ENCODE measurements at places on chromosomes 16 and 17.
A peak's percentile ranks its signal among the peaks of the same experiment; 100 is the strongest.

GRCh38 chr17:64158831-64159590 lies 29.1 kb upstream of the ERN1 start:
- DNase-seq, result no peak

DNA sequence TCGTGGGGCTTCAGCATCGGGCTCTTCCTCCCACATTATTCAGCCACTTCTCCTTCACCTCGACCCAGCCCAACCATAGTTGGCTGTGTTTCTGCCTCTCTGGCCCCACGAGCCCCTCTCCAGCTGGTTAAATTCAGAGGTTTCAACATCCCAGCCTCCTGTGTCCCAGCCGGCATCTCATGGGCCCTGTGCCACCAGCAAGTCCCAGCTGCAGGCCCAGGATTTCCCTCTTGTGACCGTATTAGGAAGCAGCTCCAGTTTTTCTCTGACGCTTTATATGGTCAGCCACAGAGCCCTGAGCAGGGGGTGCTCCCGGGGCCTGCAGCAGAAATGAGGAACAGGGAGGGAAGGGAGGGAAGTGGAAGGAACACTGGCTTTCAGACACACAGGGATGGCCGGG lies 27.4 kb downstream of the MYH11 start:
- DNase-seq, result no peak

DNA sequence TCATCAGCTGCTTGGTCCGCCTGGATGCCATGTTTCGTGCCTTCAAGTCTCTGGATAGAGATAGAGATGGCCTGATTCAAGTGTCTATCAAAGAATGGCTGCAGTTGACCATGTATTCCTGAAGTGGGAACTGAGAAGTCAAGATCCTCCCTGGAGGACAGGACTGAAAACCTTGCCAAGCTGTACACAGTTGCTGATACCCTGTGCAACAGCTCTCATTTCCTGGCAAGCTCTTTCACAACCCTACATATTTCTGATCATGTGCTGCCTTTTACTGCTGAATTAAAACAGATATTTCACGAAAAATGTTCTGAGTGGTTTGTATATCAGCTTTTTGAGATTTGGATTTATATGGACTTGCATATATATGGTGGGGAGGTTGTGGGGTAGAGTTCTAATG lies 898 bp downstream of the CAPNS2 start:
- DNase-seq, result no peak

- no peak for DNase-seq
Measured at GRCh38 chr16:17017442-17017841, 453.3 kb downstream of the XYLT1 start.

GRCh38 chr17:64357191-64357981 lies 33.3 kb downstream of the PECAM1 start:
- DNase-seq, result no peak

- no peak for DNase-seq
Measured at GRCh38 chr17:17570798-17571716, 20.5 kb downstream of the PEMT start.

- peak; percentile 73 for DNase-seq
Measured at GRCh38 chr16:24013864-24014645, 178.3 kb downstream of the PRKCB start.

- no peak for DNase-seq
Measured at GRCh38 chr16:27515874-27516353, 33.8 kb downstream of the GTF3C1 start.

DNA sequence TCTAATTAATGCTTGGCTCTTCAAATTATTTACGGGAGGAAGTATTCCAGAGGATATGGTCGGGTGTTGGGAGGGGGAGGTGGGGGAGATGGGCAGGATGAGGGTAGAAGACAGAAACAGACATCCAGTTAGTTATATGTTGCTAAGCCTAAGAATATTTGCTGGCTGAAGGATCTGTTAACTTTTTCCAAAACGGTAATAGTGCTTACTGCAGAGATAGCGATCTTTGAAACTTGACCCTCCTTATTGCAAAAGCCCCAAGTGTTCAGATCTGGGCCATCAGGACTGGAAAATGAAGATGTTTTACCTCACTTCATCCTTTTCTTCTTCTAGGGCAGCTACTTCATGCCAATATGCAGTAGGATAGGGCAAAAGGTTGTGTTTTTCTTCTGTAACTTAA lies 27.0 kb upstream of the MMD start:
- no peak for DNase-seq

DNA sequence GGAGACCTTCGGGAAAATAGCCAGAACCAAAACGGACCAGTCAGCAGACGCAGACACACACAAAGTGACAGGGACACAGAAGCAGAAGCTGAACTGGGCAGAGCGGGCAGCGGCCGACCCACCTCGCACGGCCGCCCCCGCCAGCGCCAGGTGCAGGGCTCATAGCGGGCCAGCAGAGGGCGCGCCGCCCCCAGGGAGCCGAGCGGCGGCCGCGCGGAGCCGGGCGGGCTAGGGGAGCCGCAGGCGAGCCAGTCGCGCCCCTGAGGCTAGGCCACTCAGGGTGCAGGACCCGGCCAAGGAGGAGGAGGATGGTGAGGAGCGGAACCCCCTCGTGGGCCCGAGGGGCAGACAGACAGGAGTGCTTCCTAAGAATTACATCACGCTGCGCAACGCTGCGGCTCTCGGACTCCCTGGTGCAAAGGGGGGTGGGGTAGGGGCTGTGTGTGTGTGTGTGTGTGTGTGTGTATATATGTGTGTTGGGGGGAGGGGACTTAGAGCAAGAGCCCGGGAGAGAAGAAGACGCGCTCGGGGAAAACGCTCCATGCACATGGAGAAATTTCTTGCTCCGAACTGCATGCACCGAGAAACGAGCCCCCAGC lies 913 bp upstream of the NOG start:
- peak; percentile 75 for DNase-seq

DNA sequence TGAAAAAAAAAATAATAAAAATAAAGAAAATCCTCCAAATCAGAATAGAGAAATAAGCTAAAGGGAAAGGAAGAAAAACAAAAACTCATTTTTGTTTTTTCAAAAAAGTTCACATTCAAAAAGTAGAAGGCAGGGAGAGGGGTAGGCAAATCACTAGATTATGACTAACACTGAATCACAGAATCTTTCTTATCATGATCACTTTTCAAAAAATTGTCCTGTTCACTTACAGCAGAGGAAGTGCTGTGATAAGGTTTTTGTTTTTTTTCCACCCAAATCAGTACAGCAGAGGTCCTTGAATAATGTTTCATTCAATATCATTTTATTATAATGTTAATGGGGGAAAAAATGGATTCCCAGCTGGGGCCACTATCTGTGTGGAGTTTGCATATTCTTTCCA lies 106.4 kb downstream of the CA4 start:
- DNase-seq, result no peak

DNA sequence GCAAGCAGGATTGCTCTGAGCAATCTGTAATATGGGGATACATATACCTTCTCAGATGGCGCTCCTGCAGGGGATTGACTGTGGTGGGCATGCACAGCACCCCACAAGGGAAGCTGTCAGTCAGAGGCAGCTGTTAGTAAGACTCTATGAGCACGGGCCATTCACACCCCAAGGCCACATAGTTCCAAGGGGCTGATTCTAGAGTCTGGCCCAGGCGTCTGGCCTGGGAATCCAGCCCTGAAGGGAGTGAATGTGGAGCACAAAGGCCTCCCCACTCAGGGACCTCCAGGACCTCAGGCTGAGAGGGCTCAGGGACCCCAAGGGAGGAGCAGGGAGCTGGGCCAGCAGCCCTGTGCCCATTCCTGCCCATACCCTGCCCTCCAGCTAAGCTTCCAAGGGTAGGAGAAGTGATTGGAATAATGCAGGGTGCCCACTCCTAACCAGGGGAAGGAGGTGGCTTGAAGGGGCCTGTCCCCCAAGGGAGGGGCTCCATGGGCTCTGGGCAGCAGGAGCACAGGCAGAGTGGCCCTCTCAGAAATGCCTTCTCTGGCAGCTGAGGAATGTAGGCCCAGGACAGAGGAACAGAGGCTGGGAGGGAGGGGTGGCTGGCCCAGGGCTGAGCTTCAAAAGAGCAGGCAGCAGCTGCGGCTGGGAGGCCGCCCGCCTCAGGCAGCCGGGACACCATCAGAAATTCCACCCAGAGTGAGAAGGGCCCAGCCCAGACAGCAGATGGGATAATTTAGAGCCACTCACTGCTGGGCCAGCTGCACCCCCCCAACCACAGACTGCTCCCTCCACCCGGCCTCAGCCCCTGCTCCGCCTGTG lies 48.9 kb upstream of the MRPS23 start:
- no peak for DNase-seq

DNA sequence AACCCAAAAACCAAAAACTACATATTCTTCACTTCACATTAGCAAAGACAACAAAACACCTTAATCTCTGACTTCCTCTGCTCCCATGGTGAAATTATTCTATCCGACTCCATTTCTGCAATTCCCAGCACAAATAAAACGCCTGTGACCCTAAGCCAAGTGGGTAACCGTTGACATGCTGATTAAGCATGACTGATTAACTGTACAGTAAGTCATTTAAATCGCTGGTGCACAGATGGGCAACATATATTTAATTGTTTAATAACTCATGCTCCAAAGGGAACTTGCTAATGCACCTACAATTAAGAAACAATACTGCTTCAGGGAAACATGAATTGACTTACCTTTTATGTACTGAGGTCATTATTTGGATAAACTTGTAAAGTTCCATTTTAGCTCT lies 436.7 kb downstream of the KIF2B start:
- no peak for DNase-seq

GRCh38 chr16:69204172-69204571 lies 17.2 kb downstream of the SNTB2 start:
- no peak for DNase-seq

DNA sequence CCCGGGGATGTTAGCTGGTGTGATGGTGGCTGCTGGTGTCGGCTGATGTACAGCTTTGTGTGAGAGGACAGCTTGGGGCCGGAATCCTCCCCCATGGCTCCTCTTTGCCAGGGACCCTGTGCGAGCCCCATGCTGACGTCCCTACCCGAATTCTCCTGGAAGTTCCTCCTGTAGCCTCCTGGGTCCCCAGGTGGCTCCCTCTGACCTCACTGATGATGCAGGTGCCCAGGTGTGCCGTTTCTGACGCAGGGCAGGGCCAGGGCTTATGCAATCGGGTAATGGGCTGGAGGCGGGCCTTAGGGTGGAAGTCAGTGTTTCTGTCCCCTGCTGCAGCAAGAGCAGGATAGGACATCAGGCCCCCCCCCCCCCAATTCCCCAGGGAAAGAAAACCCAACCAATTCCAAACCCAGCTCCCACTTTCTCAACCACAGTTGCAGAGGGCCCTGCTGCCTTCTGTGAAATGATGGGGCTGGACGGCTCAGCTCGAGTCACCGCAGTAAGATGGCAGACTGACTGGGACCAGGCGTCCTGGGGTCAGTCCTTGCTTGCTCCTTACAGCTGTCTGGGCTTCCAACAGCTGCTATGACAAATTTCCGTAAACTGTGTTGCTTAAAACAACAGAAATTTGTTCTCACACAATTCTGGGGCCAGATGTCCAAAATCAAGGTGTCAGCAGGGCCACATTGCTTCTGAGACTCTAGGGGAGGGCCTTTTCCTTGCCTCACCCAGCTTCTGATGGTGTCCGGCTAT lies 139.0 kb upstream of the PLCG2 start:
- DNase-seq, result no peak

GRCh38 chr17:72136692-72137091 lies 15.9 kb downstream of the SOX9 start:
- no peak for DNase-seq

DNA sequence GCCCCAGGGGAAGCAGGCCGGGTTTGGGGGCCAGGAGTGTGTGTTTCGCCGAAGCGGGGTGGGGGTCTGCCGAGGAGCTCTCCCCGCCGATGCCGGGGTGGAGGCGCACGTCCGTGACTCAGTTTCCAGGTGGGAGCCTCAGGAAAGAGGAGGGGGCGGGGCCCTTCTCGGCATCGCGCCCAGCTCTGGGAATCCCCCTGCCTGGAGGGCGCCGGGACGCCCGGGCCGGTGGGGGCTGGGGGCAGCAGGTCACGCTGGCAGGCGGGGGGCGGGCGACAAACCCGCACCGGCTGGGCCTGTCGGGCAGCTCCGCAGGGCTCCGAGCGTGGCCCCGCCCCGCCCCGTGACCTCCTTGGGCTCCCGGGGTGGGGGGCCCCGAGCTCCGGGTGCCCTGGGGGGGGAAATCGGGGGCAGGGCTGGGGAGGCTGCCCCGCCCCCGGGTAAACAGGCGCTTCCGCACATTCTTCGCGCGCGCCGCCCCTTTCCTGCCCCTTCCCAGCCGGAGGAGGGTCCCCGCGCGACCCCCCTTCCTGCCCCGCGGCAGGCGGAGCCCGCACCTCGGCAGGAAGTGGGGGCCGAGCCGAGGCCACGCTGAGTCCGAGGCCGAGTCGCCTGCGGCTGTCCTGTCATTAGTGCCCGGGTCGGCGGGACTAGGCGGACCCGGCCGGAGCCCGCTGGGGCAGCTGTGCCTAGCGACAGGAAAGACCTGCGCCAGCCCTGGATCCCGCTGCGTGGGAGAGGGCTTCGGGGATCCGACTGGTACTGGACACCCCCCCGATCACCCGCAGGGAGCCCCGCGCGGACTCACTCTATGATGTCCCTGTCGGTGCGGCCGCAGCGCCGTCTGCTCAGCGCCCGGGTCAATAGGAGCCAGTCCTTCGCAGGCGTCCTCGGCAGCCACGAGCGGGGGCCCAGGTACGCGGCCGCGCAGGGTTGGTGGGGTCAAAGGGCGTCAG lies 9.3 kb downstream of the RIPOR1 start:
- DNase-seq, result peak; percentile 41

DNA sequence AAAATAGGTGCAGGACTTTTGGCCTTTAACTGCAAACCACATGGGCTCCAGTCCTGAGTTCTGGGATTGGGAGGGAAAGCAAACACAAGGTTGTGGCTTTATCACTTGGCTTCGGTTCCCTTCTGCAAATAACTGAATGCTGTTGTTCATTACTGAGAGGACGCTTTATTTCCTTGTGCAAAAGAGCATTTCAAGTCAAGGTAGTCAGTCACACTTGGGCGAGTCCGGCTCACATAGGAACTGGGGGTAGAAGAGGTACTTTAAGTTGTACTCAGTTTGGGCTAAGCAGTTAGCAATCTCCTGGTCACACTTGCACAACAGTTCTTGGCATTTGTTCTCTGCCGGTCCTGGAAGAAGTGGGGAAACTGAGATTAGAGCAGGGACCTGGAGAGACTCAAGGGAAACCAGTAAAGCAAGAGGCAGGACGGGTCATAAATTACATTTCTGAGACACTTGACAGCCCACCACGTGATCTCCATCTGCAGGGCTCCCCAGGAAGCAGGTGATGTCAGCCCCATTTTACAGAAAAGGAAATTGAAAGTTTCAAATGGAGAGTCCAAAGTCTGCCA lies 21.6 kb downstream of the PLA2G10 start:
- no peak for DNase-seq

GRCh38 chr17:81110488-81111040 lies 54.7 kb upstream of the PVALEF start:
- no peak for DNase-seq

DNA sequence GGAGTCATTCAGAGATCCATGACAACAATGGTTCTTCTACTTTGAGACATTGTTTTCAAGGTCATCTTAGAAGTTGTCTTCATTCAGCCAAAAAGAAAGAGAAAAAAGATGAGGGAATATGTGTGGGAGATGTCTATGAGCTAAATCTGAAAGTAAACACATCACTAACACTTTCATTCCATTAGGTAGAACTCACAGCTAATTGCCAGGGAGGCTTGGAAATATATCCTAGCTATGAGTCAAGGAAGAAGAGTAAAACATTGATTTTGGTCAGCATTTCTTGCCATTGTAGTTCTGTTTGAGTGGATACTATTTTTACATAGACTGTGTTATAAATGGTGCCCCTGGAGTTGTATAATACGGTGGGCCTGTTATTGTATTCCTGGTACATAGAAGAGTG lies 316.4 kb upstream of the MYOCD start:
- no peak for DNase-seq

GRCh38 chr17:61219460-61219859 lies 180.2 kb upstream of the TBX2 start:
- DNase-seq, result no peak

All from naive thymus-derived CD4-positive, alpha-beta T cell (primary cell).